ENCODE measurements at places on chromosomes 16 and 17.

GRCh38 chr16:70421014-70421413 is 17.9 kb downstream of the ST3GAL2 start:
- DNase-seq, result no peak

DNA sequence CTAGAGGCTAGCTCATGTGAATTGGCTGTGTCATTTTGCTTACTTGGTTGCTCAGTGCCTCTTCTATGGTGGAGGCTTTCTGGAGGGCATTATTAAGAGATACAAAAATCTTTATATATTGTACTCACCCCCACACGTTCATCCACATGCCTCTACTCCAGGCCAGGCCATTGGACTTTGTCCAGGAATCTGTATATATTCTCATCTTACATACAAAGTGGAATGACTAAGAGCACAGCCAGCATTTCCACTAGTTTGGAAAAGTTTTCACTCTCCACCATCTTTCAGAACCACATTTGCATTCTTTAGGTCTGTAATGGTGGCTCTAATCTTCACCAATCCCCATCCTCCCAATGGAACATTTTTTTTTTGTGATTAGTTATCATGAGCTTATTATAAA is 4.8 kb upstream of the GLG1 start:
- DNase-seq, result no peak

GRCh38 chr16:86199182-86199581 is 300.2 kb downstream of the IRF8 start:
- no peak for DNase-seq

- DNase-seq, result no peak
Measured at GRCh38 chr17:39969375-39969774, 6.6 kb downstream of the GSDMA start.

- DNase-seq, result peak; percentile 95
Measured at GRCh38 chr16:75148311-75149195, at the start of gene ZFP1. TSS of gene ZFP1 (plus strand) at chr16:75148524. CDS start at chr16:75152952, 4,428 bp downstream.

GRCh38 chr16:24721830-24722238 is 7.6 kb upstream of the TNRC6A start:
- DNase-seq, result peak; percentile 82

- DNase-seq, result peak; percentile 23
Measured at GRCh38 chr17:76071531-76072147, 678 bp downstream of the SRP68 start.

DNA sequence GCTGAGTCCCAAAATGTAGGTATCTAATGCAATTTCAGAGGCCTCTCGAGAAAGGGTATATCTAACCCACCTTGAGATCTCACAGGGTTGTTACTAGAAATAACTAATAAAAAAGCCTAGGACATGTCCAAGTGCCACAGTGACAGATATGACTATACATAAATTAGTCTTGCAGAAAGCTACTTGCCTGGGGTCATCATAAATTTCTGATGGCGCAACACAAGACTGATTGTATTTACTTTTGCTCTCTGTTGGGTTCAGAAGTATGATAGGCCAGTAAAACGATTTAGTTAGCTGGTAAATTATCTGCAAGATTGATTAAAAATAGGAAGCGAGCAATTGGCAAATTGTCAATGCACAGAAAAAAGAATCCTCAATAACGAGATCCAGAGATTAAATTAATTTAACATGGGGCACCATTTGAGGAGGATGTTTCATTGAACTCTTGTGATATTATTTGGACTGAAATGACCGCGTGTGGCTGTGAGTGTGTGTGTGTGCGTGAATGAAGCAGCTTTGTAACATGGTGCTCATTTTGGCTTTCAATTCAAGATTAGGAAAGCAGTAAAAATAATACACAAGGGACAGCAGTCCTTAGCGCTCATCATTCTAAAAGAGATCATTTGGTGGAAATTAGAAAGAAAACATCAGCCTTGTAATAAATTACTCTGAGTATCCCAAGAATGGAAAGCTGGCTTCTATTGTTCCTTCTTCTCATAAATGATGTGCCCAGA is 157.4 kb upstream of the ZFHX3 start:
- DNase-seq, result no peak

DNA sequence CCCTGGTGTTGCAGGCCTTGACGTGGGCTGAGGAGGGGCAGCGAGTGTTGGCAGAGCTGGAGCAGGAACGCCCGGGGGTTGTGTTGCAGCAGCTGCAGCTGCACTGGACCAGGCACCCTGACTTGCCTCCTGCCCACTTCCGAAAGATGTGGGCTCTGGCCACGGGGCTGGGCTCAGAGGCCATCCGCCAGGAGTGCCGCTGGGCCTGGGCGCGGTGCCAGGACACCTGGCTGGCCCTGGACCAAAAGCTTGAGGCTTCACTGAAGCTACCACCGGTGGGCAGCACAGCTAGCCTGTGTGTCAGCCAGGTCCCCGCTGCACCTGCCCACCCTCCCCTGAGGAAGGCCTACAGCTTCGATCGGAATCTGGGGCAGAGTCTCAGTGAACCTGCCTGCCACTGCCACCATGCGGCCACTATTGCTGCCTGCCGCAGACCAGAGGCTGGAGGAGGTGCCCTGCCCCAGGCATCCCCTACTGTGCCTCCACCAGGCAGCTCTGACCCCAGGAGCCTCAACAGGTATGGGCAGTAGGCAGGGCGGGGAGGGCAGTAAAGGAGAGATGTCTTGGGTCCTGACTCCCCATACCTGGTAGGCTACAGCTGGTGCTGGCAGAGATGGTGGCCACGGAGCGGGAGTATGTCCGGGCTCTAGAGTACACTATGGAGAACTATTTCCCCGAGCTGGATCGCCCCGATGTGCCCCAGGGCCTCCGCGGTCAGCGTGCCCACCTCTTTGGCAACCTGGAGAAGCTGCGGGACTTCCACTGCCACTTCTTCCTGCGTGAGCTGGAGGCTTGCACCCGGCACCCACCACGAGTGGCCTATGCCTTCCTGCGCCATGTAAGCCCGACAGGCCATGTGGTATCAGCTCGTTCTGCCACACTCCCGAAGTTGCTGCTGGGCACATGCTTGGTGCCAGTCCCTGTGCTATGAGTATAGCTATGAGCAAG is 5.6 kb downstream of the PLEKHG4 start:
- DNase-seq, result peak; percentile 33

- DNase-seq, result no peak
Measured at GRCh38 chr16:59591480-59591879, 857.4 kb upstream of the GOT2 start.

DNA sequence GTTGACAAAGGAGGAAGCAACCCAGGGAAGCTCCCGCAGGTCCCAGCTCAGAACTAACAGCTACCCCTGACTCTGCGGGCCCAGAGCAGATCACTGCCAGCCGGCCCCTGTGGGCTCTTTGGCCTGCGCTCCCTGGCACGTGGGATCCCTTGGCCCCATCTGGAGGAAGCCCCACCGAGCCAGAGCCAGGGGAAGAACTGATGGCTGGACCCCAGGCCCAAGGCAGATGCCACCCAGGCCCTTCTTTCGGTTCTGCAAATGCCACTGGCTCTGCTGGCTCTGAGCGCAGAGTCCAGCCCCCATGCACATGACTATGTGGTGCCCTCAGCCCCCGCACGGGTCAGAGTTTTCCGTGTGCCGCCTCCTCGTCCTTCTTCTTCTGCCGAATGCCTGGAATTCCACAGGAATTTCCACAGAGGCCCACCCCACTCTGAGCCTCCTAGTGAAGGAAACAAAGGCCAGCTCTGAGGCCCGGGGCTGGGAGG is 35.8 kb upstream of the SNN start:
- no peak for DNase-seq

GRCh38 chr17:17626151-17626805 is 34.8 kb upstream of the PEMT start:
- no peak for DNase-seq

- DNase-seq, result no peak
Measured at GRCh38 chr16:1094124-1094479, 1.9 kb downstream of the C1QTNF8 start.

DNA sequence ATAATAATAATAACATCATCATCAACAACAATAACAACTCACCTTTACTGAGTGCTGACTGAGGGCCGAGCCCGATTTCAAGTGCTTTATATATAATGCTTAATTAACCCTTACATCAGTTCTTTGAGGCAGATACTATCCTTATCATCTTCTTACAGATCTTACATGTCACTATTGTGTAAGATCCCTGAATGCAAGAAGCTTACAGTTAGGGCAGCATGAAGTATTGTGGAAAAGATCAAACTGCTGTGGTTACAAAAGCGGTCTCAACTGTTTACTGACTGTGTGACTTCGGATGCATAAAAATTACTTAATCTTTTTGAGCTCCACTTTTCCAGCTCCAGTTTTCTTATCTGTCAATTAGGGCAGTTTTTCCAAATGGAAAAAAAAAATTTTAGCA is 3.3 kb downstream of the VAT1 start:
- no peak for DNase-seq

DNA sequence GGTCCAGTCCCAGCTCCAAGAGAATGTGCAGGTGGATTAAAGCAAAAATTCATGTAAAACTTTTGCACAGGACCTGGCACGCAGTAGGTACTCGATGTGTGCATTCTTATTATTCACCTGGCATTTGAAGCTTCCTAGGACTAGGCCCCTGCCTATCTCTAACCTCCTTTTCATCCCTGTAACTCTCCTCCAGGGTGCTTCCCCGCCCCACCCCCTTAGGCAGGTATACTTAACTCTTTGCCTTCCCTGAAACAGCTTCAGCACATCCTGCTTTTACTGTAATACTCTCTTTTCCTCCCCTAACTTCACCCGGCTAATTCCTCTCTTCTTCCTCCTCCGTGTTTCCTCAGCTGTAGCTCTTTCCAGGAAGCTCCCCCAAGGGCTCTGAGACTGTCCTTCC is 54.8 kb downstream of the CDK5R1 start:
- DNase-seq, result no peak

DNA sequence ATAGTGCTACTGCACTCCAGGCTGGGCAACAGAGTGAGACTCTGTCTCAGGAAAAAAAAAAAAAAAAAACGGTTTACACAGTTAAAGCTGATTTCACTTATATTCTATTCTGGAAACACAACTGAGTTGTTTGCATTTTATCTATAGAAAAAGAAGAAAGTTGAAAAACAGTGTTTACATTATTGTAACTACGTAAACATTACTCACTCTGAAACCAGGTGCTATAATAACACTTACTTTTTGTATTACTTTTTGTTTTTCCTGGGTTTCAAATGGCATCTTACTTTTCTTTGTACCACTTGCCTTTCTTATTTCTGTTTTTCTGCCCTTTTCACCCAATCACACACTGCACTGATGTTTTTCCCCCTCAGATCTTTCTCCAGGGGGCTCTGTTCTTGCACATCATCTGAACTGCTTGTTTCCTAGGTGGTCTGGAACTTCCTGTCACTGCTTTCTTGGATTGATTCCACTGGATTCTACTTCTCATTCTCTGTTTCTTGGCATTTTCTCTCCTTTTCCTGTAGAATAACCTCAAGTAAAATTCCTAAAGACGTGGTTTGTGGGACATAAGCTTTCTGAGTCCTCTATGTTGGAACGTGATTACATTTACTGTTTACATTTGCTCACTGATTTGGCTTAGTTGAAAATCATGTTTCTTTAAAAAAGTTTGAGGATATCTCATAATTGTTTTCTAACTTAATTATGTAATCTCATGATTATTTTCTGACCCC is 142.1 kb downstream of the HS3ST3B1 start:
- no peak for DNase-seq

DNA sequence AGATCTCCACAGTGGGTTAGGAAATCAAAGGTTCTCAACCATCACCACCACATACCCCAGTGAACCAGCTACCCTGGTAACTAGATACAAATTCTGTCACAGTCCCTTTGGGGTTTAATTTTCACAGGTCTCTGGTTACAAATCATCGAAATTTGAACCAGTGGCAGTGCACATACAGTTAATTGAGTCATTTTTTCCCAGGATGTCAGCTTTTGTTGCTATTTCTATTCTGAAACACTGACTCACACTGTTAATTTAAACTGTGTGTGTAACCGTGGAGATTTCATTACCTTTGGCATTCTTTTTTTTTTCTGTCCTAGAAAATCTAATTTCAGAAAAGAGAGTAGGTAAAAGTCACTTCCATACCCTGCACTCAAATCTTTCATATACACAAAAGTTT is 511.5 kb downstream of the TOX3 start:
- DNase-seq, result no peak

- DNase-seq, result no peak
Measured at GRCh38 chr16:65336160-65336559, 214.3 kb upstream of the CDH11 start.

DNA sequence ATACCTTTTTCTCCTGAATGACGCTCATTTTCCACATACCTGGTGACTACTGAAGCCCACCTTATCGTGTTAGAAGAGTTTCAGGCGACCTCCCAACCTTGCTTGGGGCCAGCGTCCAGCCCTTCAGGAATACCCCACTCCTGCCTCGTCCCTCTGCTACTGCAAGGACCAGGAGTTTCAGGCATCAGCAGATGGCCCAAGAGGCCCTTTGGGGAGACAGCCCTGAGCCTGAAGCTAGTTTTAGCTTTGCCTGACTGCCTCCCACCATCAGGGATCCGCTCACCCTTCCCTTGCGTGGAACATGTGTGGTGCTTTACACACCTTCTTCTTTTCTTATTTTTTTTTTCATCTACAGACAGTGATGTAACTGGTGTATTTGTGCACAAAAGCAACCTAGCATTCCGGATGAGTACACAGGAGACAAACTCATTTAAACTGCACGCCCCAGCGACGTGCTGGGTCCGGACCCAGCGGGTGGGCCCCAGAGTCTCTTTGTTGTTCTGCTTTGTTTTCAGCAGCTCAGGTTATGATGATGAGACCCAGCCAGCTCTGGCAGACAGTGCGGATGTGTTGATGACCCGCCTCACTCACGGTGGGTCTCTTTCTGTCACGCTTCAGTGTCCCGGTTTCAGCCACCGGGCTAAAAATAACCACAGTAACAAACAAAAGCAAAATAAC is 242.4 kb downstream of the C16orf95 start:
- no peak for DNase-seq

DNA sequence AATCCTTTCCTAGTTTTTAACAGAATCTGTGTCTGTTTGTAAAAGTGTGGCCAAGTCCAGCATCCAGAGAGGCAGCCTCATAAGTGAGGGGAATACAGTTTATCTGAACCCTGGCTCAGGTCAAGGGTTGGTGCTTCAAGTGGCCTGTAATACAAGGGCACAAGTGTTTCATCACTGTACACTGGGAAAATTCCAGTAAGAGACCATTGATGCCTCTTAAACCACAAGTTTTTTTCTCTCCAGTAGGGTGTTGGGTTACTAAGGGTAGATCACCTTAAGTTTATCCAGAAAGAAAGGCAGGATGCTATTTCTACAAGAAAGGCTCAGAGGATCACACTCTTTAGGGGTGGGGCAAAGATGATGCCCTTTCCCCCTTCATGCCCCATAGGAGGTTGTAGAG is 96.7 kb downstream of the CDYL2 start:
- DNase-seq, result no peak

DNA sequence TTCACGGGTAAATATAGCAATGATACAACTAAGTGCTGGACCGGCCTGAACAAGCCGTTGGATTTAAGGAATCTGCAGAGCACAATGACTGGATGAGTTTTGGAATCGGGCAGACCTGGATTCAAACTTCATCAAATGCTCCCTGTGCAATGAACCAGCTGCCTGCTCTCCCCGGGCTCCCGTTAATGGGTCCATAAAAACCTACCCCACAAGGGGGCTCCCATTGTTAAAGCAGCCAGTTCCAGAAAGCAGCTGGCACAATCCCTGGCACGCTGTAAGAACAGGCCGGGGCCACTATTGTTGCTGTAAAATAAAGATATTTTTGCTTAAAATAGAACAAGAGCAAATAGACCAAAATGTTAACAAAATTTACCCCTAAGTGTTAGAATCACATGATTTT is 131.9 kb downstream of the C16orf95 start:
- DNase-seq, result no peak

- DNase-seq, result no peak
Measured at GRCh38 chr16:49696414-49697101, 159.4 kb downstream of the ZNF423 start.
